CD4-positive, alpha-beta T cell treated with Interleukin-2 at 100 ng/mL for 4 hours (primary cell): ENCODE measurements at places on chromosomes 4 and X.
A peak's percentile ranks its signal among the peaks of the same experiment; 100 is the strongest.

GRCh38 chrX:69257499-69258127 is 92.4 kb upstream of the PJA1 start:
- DNase-seq, result no peak

DNA sequence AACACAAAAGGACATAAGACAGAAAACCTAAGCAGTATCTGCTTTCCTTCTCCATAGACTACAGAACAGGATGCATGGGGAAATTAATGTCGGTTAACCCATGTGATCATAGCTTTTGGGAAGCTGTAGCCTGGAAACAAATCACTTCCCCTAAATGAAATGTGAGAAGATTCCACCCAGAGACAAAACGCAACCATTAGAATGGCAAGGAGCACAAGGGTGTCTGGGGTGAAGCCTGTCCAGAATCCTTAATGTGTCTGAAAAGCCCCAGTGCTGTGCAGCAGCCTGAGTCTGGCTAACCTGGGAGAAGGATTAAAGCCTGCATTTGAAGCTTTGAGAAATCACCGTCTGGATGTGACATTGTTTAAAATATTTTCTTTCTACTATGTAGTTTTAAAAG is 213.3 kb downstream of the ANKRD50 start:
- DNase-seq, result no peak

- DNase-seq, result no peak
Observed at GRCh38 chr4:154760895-154761294, 17.1 kb downstream of the LRAT start.

DNA sequence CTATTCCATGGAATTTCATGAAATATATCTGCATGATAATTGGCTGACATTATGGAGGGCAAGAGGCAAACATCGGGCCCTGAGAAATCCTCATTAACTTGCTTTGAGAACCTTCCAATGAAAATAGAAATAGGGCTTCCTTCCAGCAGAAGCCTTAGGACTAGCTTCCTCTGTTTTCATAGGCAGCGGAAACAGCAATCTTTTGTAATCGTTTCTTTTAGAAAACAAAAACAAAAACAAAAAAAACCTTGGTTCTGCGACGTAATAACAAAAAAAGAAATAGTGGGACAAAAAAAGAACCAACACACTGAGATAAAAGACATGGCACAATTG is 62.9 kb downstream of the GEMIN8 start:
- no peak for DNase-seq

- no peak for DNase-seq
Observed at GRCh38 chrX:17552044-17552650, 177.1 kb downstream of the NHS start.

- no peak for DNase-seq
Observed at GRCh38 chr4:101993002-101993841, 202.7 kb downstream of the BANK1 start.

GRCh38 chr4:146522869-146523205 is 1.1 kb upstream of the SLC10A7 start:
- DNase-seq, result peak; percentile 14

GRCh38 chr4:157013656-157014055 is 42.1 kb upstream of the PDGFC start:
- no peak for DNase-seq

GRCh38 chr4:107379054-107379869 is 340.8 kb downstream of the PAPSS1 start:
- DNase-seq, result no peak

DNA sequence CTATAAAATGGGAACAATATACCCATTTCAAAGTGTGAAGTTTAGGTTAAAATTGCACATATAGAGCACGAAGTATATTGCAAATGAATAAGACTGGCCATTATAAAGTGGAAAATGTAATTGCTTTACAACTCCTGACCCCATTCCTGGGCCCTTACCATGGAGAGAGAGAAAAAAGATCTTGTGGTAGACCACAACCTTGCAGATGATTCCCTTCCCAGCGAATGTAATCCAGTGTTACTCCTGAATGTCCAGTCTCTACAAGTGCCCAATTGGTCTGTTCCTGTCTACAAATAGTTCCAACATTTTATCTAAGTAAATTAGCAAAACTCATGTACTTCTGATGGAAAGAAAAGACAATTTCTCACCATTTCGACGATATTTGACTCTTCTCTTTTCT is 184.1 kb upstream of the LNX1 start:
- DNase-seq, result no peak
